ENCODE measurements at places on chromosomes 3 and 15.

- no peak for DNase-seq
These were observed 227.7 kb downstream of the TLE3 start for GRCh38 chr15:69869881-69870505.

DNA sequence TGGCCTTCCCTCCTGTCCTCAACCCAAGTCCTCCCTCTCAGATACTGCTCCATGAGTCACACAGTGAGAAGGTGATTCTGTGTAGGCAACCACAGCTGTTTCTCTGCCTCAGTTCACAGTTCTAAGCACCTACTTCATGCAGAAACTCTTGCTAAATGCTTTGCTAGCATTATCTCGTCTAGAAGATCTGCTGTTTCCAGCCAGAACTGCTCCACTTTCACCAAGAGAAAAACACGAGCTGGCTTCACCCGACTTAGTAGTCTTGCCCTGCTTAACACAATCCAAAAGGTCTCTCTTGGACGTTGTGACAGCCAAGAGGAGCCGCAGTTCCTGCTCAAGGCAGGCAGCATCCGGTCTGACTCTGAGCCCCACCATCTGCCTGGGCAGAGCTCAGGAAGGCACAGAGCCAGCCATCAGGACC lies 272.1 kb downstream of the UACA start:
- no peak for DNase-seq

DNA sequence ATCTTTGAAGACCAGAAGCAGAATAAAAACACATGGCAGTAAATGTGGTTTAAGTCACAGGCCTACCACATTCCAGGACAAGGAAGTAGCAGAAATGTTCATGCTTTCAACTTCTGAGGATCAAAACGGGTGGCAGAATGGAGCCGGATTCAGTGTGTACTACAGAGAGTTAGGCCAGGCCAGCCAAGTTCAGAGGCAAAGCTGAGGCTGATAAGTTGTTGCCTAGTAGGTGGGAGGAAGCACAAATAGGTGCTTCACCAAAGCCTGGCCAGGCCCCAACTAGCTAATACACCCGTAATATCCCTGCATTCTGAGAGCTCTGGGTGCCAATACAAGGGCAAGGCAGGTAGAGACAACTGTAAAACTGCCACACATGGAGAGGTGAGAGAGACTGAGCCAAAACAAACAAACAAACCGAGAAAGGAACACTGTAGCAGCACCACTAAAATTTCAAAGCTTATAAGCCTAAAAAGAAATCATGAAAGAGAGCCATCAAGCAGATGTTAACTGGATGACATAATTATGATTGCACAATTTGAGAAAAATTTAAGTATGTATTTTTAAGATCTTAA lies 156.4 kb upstream of the CBLB start:
- DNase-seq, result no peak

DNA sequence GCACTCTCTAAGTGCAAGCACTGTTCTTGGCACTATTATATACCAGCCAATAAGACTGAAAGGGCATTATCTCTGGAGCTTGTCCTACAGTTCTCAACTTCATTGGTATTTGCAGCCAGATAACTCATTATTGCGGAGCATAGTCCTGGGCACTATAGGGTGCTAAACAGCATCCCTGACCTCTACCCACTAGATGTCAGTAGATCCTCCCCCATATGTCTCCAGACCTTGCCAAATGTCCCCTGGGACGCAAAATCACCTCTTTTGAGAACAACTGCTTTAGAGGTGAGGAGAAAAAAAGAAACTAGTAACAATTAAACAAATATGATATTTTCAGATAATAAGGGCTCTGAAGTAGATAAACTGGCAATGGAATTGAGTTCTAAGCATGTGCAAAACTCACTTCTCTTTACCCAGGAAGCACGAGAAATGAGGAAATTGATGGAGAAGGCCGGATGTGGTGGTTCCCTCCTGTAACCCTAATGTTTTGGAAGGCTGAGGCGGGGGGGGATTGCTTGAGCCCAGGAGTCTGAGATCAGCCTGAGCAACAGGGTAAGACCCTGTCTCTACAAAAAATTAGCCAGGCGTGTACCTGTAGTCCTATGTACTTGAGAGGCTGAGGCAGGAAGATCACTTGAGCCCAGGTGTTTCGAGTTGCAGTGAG lies 61.4 kb downstream of the FRMD4B start:
- DNase-seq, result peak; percentile 15

DNA sequence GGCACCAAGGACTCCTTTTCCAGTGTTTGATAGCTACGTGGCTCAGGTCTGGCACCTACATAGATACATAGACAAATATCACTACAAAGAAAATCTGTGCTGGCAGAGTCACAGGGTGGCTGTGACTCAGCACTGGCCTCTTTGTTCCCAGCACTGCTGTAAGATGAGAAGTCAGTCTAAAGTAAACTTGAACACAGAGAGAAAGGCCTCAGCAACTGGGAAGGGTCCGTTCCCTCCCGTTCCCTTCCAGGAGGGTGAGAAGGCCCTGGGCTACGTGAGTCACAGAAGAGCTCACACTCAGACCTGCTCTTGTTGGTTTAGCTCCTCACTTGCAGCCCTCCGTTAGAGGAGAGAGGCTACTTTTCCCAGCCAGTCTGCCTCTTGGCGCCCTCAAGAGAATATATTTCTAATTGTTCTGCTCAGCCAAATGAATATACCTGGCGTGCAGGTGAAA lies 23.1 kb downstream of the ANXA2 start:
- DNase-seq, result peak; percentile 68

- no peak for DNase-seq
These were observed 868 bp downstream of the BTBD1 start for GRCh38 chr15:83066034-83066733.

- DNase-seq, result no peak
These were observed 1361.2 kb upstream of the EPHA6 start for GRCh38 chr3:95453242-95453641.

GRCh38 chr15:100250176-100250800 lies 91.5 kb downstream of the ADAMTS17 start:
- peak; percentile 32 for DNase-seq

- no peak for DNase-seq
These were observed 173.1 kb upstream of the CMC1 start for GRCh38 chr3:28068342-28068741.

GRCh38 chr3:45100981-45101407 lies 45.2 kb downstream of the CDCP1 start:
- no peak for DNase-seq

GRCh38 chr3:188489639-188490405 lies 335.9 kb downstream of the LPP start:
- no peak for DNase-seq

GRCh38 chr3:174294616-174295015 lies 564.5 kb upstream of the NAALADL2 start:
- no peak for DNase-seq

- no peak for DNase-seq
These were observed 10.1 kb upstream of the CCR1 start for GRCh38 chr3:46218196-46218709.

- DNase-seq, result no peak
These were observed 165.1 kb upstream of the ATP10A start for GRCh38 chr15:26028086-26028740.

- DNase-seq, result no peak
These were observed 117.0 kb downstream of the WNT7A start for GRCh38 chr3:13762906-13763305.

DNA sequence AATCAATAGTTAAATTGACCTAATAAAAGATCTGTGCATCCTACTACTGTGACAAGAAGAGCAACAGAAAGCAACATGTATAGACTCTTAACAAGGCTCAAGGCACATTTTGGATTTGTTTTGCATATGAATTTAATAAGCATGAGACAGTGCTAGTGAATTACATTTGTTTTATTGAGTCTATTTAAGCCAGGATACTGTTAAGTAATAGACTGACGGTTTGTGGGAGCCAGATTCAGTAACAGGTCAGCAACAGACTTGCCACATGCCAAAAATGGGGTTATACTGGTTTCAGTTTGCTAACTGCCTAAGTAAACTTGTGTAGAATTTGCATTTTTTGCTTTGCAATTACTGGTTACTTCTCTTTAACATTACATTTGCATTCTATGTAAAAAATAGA lies 54.0 kb downstream of the MBNL1 start:
- DNase-seq, result no peak

- no peak for DNase-seq
These were observed 15.3 kb upstream of the EPHB3 start for GRCh38 chr3:184546252-184546651.

GRCh38 chr15:88077296-88078020 lies 179.1 kb downstream of the NTRK3 start:
- DNase-seq, result no peak

- DNase-seq, result no peak
These were observed 90.6 kb downstream of the CNTN3 start for GRCh38 chr3:74523811-74524210.

DNA sequence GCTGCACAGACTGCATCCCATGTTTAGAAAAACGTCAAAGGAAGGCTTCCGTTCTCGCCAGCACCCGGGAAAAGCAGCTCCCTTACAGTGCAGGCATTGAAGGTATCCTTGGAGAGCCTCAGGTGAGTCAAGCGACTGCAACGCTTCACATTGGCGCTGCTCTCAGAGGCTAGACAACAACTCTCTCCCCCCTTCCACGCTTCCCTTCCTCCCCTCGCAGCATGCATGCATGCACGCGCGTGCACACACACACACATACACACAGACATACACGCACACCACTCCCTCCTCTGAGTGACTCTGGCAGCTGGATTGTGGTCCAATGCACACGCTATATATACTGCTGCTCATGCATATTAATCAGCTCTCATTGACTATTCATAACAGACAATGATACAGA lies 191.1 kb downstream of the PDZRN3 start:
- no peak for DNase-seq

GRCh38 chr15:70576696-70577095 lies 186.7 kb downstream of the UACA start:
- no peak for DNase-seq

DNA sequence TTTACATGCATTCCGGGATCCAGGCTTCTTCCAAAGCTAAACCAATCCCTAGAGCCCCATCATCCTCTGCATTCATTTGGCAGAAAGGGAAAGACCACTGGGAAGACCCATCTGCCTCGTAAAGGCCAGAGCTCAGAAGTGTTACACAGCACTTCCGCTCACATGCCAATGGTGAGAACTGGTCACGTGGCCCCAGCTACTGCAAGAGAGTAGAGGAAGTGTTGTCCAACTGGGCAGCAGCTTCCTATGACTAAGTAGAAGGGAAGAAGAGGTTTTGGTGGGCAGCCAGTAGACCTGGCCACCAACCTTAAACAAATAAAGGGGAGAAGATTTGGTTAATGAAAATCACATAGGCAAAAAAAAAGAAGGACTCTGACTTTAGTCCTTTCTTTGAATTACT lies 74.4 kb upstream of the PPP2R3A start:
- DNase-seq, result no peak

DNA sequence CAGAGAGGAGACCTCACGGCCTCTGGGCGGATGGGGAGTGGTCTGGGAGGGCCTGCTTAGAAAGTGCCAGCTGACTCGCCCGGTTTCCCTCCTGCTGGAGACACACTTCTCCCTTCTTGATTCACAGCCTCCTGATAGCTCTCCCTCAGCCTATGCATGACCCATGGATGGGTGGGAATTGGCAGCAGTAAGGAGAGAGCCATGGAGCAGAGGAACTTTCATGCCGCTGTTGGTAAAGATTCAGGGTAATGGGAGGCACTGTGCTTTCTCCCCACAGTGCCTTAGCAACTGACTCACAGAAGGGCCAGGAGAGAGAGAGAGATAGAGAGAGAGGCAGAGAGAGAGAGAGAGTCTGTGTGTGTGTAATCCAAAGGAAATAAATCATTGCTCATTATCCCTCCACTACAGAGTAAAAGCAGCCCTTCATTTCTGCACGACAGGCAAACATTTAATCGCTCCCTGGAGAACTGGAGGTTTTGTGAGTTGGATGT lies 82.8 kb downstream of the SEMA5B start:
- no peak for DNase-seq

GRCh38 chr3:126545544-126545943 lies 13.2 kb downstream of the C3orf22 start:
- DNase-seq, result no peak

GRCh38 chr3:174949523-174949922 lies 90.4 kb downstream of the NAALADL2 start:
- DNase-seq, result no peak

DNA sequence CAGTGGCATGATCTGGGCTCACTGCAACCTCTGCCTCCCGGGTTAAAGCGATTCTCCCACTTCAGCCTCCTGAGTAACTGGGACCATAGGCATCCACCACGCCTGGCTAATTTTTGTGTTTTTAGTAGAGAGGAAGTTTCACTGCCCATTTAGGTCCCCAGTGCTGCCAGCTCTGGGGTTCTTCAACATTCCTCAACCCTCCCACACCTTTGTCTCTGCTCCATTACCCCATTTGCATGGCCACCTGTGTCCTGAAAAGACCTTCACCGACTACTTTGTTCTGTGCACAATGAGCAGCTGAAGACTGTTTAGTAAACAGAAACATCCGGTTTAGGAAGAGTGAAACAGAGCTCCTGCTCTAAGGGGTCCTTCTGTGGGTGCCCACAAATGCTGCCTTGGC lies 92.0 kb downstream of the FAM43A start:
- DNase-seq, result no peak

DNA sequence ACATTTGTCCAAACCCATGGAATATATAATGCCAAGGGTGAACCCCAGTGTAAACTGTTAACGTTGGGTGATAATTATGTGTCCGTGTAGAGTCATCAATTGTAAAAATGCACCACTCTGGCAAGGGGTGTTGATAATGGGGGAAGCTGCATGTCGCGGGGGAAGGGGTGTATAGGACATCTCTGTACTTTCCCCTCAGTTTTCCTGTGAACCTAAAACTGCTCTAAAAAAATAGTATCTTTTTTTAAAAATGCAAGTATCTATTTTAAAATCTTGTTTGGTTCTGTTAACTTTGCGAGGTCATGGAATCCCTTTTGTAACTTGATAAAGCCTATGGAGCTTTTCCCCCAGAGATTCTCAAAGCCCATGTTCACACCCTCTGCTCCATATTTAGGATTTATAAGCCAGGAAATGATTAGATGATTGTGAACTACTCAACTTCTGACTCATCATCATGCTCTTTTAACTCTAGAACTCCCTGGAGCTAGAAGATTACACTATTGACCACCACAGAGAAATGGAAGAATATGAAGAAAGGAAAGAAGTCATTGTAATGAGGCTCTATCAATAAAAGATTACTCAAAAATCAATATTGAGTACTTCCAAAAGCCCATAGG lies 56.1 kb upstream of the C3orf49 start:
- no peak for DNase-seq

DNA sequence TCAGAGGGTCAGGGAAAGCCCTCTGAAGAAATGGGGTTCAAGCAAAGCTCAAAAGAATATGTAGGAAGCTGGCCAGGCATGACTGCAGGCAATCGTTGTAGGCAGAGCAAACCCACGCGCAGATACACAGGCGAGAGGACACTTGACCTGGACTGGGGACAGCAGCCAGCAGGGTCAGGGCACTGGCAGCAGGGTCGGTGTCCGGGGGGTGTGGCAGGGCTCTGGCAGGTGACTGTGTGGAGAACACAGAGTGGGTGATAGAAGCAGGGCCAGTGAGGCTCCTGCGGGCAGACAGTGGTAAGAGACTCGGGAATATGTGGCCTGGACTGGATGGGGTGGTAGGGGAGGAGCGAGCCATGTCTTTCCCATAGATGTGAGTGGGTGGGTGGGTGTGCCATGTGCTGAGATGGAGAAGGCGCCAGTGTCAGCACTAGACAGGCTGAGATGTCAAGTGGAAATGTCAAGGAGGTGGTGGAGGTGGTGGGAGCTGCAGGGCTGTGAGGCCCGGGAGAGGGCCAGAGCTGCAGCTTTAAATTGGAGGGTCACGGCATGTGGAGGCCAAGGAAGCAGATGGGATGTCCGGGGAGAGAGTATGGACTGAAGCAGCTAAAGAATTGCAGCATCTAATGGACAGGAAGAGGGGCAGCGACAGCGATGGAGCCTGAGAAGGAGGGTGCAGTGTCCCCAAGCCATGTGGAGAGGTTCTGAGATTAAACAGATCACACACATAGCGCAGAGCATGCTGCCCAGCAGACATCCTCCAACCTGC lies 13.4 kb downstream of the TMEM43 start:
- DNase-seq, result no peak

All from type B pancreatic cell (in vitro differentiated cells).